ENCODE measurements at places on chromosomes 16 and 17.

DNA sequence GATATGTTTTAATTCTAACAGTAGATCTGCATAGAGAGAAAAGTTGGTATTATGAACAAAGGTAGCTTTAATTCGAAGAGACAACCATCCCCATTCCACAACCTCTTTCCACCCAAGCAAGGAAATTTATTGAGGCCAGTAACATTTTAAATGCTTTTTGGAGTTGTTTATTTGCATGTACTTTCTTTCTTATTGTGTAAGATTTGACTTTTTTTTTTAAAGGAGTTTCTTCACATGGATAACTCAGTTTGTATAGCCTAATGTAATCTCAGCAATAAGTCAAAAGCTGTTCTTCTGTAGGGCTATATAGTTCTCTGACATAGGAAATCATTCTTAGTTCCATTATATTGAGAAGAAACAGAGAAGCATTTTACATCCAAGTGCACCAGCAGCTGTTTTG is 163.3 kb downstream of the PRKCA start:
- no peak for DNase-seq

GRCh38 chr16:56672761-56673536 is 3.3 kb downstream of the MT1H start:
- DNase-seq = no peak

GRCh38 chr17:33125552-33125950 is 133.9 kb downstream of the SPACA3 start:
- no peak for DNase-seq

DNA sequence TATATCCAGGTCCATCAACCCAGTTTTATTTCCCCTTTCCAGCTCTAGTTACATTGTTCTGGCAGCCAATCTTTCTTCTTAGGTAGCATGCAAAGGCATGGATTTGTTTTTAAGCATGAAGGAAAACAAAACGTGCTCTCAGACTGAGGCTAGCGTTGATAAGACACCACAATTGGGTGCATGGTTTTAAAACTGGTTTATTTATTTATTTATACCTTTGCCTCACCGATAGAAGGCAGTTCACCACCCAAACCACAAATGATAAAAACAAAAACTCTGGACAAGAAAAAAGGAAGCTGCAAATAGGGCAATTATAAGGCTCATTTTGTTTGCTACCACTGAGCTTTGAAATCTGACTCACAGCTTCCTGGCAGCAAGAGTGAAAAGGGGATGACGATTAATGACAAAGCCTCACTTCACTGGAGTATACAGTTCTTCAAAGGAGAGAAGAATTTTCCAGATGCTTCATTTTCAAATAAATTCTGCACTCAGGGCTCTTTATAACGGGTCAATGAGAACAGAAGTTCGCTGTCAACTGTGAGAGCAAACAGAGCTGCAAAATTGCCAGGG is 278.4 kb upstream of the IRX5 start:
- no peak for DNase-seq

GRCh38 chr17:41893384-41893783 is 25.4 kb downstream of the ACLY start:
- DNase-seq = no peak

- DNase-seq = no peak
Observed at GRCh38 chr16:86969716-86970115, 347.5 kb downstream of the C16orf95 start.

DNA sequence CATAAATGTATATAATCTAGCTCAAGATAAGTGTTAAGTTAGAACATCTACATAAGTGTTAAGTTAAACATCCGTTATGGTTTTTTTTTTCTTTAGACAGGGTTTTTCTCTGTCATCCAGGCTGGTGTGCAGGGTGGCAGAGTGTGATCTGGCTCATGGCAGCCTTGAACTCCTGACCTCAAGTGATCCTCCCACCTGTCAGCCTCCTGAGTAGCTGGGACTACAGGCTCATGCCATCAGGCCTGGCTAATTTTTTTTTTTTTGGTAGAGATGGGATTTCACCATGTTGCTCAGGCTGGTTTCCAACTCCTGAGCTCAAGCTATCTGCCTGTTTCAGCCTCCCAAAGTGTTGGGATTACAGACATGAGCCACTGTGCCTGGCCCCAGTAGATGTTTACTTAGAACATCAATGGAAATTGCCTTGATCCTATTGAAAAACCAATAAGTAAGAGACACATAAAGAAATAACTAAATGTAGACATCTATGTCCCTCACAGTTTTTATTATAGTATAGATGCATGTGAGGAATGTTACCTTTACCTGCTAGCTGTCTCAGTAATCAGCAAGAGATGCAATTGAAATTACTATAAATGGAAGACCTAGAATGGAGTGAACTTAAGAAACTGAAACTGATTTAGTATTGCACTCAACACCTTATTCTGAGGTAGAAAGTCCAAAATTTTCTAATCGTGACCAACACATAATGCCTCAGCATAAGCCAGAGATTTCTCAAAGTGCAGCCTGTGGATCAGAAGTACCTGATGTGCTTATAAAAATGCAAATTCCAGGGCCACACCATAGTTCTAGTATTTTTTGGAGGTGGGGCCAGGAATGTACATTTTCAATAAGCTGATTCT is 5.5 kb upstream of the FAM20A start:
- DNase-seq = no peak

GRCh38 chr16:69544088-69544487 is 21.7 kb upstream of the NFAT5 start:
- DNase-seq = no peak

- no peak for DNase-seq
Observed at GRCh38 chr16:27566417-27566816, 16.5 kb downstream of the KATNIP start.

GRCh38 chr17:70405492-70406220 is 236.3 kb downstream of the KCNJ2 start:
- no peak for DNase-seq

GRCh38 chr16:27211026-27211425 is 7.7 kb downstream of the KDM8 start:
- DNase-seq = no peak

DNA sequence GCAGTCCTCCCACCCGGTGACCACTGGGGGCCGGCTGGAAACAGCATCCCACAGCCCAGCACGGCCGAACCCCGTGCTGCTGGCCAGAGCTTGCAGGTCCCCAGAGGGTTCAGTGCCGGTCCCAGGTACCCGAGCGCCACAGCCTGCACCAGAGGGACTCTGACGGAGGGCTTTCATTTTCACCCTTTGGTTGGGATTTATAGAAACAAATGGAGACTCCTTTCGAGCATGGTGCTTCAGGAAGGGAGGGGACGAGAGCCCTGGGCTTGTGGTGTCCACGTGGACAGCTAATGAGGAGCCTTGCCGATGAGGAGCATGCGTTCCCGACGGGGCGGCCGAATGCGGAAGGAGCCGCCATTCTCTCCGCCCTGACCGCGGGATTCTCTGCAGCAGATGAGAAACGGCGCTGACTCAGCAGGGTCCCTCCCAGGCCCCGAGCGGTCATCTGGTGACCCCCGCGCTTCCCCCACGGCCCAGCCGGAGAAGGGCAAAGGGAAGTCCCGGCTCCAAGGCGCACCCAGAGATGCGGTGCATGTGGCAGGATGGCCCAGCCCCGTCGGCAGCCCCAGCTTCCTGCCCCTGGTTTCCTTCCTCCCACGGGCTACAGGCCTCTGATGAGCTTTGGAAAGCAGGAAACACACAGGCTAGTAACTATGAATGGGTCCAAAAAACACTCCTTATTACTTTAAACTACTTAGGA is 9.8 kb downstream of the SLC38A10 start:
- DNase-seq = peak; percentile 35

GRCh38 chr16:46906360-46907060 is 22.3 kb downstream of the GPT2 start:
- no peak for DNase-seq

- no peak for DNase-seq
Observed at GRCh38 chr17:78834571-78834970, 6.0 kb downstream of the USP36 start.

DNA sequence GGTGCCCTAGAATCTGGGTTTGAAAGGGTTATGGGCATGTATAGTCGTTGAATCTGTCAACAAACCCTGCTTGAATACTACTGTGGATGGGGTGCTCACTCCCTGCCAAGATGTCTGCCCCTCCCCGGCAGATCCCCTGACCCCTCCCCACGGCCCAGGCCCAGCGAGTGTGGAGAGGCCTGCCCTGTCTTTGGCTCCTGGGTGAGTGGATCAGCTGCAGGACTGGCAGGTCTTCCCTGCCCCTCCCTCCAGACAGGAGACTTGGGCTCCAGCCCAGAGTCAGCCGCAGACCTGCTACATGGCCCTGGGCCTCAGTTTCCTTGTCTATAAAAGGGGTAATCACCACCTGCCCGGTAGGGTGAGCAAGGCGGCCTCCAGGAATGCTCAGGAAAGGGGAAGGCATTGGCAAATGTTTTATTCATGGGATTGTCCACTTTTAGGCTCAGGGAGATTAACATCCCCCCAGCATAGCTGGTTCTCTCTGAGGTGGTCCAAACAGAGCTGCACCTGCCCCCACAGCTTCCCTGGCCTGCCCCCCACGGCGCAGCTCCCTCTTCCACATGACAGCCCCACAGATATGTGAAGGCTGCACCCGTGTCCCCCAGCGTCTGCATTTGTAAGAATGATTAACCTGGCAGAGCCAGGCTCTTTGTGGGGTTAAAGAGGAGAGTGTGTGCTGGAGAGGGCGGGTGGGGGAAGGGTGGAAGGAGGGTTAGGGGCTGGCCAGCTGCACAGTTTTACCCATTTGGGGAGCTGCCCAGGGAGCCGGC is 18.5 kb upstream of the SPNS2 start:
- no peak for DNase-seq

GRCh38 chr17:50575581-50576210 is 15.2 kb downstream of the CACNA1G start:
- no peak for DNase-seq

GRCh38 chr16:85717393-85718152 is 28.8 kb upstream of the GINS2 start:
- DNase-seq = peak; percentile 26

- no peak for DNase-seq
Observed at GRCh38 chr17:80360396-80360795, 54.6 kb upstream of the ENDOV start.

GRCh38 chr16:27736431-27736830 is 186.5 kb downstream of the KATNIP start:
- no peak for DNase-seq

GRCh38 chr17:80444644-80444979 is 29.6 kb downstream of the ENDOV start:
- DNase-seq = no peak

DNA sequence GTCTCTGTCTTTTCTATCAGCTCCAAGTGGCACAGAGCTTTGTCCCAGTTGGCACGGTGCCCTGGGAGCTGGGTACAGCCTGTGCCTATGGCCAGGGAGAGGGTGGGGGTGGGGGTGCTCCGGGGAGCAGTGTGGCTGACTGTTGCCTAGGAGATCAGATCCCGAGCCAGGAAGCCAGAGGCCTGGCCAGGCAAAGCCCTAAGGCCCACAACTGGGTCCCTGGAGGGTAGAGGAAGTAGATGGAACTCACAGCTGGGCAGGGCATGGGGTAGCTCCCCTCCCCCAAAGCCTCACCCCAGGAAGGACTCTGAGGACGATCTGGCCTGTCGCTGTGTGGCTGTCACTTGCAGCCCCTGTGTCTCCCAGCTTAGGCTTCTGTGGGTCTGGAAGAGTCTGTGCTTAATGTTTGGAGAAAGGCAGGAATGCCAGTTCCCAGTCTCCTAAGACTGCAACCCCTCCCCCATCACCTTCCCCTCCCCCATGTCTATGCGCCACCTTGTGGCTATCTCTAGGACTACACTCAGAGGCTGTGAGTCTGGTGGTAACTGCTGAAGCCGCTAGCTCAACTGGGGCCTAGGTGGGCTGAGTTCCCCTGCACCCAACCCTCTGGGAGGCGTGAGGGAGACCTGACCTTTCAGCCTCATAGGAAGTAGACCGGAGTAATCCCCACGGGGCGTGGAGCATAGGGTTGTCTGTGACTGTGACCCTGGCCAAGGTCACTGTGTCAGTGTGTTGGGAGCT is 12.6 kb downstream of the THRA start:
- DNase-seq = peak; percentile 84

DNA sequence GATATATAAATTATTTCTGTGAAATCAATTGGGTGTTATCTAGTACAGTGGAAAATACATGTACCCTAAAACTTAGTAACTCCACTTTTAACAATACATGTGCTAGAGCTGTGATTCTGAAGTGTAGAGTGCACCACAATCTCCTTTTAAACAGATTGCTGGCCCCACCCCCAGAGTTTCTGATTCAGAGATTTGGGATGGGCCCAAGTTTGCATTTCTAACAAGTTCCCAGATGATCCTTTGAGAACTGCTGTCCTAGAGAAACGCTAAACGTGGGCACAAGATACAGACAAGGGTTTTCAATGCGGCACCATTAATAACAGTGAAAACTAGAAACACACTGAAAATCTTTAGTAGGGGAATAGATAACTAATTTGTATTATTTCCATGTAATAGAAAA is 49.2 kb downstream of the NXPH3 start:
- DNase-seq = no peak

DNA sequence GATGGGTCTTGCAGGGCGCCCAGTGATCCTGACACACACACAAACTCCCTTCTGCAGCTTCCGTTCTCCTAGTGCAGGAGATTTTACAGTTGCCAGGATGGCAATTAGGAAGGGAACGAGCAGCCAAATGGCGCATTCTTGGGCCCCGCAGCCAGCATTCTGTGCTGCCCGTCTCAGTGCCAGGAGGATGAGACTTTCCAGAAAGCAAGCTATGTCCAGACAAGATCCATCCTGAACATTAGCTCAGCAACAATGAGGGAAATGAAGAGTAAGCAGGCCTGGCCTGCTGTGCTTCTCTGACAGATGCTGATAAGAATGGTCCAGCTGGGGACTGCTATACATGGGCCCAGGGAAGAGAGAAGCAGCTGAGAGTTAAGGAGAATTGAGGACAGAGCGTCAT is 16.5 kb downstream of the SPPL2C start:
- no peak for DNase-seq

DNA sequence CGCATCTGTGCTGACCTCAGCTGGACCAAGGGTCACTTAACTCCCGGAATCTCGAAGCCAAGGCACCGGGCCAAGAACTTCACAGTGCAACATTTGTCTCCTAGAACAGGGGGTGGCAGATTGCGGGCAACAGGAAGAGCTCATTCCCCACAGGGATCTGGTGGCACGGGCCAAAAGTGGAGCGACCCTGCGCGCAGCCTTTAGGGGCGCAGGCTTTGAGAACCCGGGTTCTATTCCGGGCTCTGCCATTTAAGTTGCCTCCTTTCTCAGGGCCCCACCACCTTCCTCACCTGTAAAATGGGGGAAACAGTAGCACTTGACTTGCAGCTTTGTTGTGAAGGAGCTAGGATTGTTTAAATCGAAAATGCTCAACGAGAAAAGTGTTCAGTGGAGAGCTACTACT is 651 bp downstream of the SHMT1 start:
- peak; percentile 68 for DNase-seq

DNA sequence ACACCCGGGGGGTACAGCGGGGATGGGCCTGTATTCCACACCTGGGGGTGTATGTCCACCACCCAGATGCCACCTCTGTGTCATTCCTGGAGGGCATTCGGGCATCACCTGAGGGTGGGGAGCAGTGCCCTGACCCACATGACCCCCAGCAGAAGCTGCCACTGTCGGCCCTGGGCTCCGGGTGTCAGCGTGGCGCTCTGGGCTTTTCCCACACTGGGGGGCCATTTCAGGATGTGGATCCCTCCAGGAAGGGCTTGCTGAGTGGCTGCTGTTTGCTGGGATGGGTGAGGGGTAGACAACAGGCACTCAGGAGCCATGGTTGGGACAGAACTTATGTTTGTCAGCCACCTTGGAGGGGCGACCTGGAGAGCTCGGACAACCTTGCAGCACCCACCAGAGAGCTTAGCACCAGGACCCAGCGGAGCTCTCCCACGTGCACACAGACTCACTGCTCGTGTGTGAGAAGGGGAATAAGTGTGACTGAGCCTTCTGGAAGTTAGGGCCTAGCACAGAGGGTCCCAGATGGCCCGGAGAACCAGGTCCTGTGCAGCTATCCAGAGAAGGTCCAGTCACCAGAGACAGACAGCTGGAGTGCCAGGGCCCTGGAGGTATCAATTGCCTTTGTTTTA is 102.7 kb downstream of the METRNL start:
- DNase-seq = no peak

Measured in anterior cingulate cortex (tissue), 58 donors.